ENCODE measurements at places on chromosomes 5 and 9. TPM values are rescaled to one million over a fixed set of nuclear protein-coding genes. Genes with fewer than 3 reads are reported as not detected.

The MEIKIN gene
- total RNA-seq: not detected

The CACFD1 gene
- total RNA-seq: 18.0 TPM

The HSPB3 gene
- total RNA-seq: not detected

The JAK2 gene
- total RNA-seq: 13.2 TPM

The TPPP gene
- total RNA-seq: not detected

The CNTNAP3 gene
- 25.7 TPM for total RNA-seq

The OLFM1 gene
- 1.5 TPM for total RNA-seq

The CDX1 gene
- 0.65 TPM for total RNA-seq

The IL5 gene
- total RNA-seq: not detected

The IGFBPL1 gene
- not detected for total RNA-seq

The PCDHB12 gene
- 0.18 TPM for total RNA-seq

The PCDHGB1 gene
- total RNA-seq: 3.1 TPM

The GRM6 gene
- total RNA-seq: not detected

The LIFR gene
- 38.6 TPM for total RNA-seq

The FCN1 gene
- not detected for total RNA-seq

The ABHD17B gene
- total RNA-seq: 13.1 TPM

The C7 gene
- 2.4 TPM for total RNA-seq

The IFNA21 gene
- not detected for total RNA-seq

The CA9 gene
- total RNA-seq: 1.5 TPM

The SPATA31E1 gene
- not detected for total RNA-seq

The FYB1 gene
- 0.54 TPM for total RNA-seq

The TSSK1B gene
- 1.4 TPM for total RNA-seq

The GRXCR2 gene
- total RNA-seq: not detected

The TMEM252 gene
- total RNA-seq: not detected

The HRCT1 gene
- total RNA-seq: 0.81 TPM

The NMUR2 gene
- not detected for total RNA-seq

The ODF2 gene
- total RNA-seq: 10.5 TPM

The C1QTNF2 gene
- total RNA-seq: 2.0 TPM

The SPOCK1 gene
- 174 TPM for total RNA-seq

The SLCO4C1 gene
- 0.09 TPM for total RNA-seq

The CDC23 gene
- 31.4 TPM for total RNA-seq

The SLCO6A1 gene
- total RNA-seq: not detected

The IL9 gene
- not detected for total RNA-seq

The SH2D3C gene
- 0.18 TPM for total RNA-seq

The TLX3 gene
- not detected for total RNA-seq

The IRX1 gene
- total RNA-seq: 7.9 TPM

The GRIN3A gene
- 0.09 TPM for total RNA-seq

The TNC gene
- total RNA-seq: 8.3 TPM

The OBP2B gene
- not detected for total RNA-seq

The GARIN3 gene
- total RNA-seq: not detected

The IFNB1 gene
- total RNA-seq: not detected

The CCNH gene
- 67.4 TPM for total RNA-seq

The PCDHB10 gene
- 0.41 TPM for total RNA-seq

The MYMK gene
- not detected for total RNA-seq

The CCDC112 gene
- 30.7 TPM for total RNA-seq

The DNM1 gene
- 28.0 TPM for total RNA-seq

The SPATA9 gene
- total RNA-seq: not detected

The MSX2 gene
- total RNA-seq: under 0.01 TPM

Measured in fibroblast of the aortic adventitia (primary cell).